Activated CD8-positive, alpha-beta memory T cell treated with anti-CD3 and anti-CD28 coated beads, Interleukin-2, amount 50 U/mL, for 4 hours (primary cell): ENCODE measurements at places on chromosomes 7 and 10.

- no peak for DNase-seq
Observed at GRCh38 chr10:103276896-103277712, at the start of gene INA. Gene INA, plus strand, starts transcription at chr10:103277138. Its CDS starts 74 bp downstream, at chr10:103277212.

DNA sequence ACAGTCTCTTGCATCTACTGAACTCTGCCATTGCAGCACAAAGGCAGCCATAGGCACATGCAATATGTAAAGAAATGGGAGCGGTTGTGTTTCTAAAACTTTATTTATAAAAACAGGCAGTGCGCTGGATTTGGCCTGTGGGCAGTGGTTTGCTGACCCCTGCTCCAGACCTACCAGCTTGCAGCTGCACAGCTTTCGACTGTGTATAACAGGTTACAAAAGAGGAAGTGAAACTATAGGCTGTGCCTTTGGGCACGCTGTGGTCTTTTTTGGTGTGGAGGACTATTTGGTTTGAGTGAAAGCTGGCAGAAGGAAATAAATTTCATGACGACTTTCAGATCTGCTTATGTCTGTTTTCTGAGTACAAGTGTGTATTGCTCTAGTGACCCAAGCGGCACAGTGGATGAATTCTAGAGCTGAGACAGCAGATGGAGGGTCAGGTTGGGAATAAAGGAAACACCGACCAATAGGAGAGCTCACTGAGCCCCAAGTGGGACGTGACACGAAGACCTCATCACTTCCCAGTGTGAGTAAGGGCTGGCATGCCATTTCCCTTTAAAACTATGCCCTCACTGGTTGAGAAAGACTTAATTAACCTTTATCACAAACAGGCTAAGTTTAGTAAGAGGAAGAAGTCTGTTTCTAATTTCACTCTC, 152.7 kb downstream of the ANK3 start:
- no peak for DNase-seq

DNA sequence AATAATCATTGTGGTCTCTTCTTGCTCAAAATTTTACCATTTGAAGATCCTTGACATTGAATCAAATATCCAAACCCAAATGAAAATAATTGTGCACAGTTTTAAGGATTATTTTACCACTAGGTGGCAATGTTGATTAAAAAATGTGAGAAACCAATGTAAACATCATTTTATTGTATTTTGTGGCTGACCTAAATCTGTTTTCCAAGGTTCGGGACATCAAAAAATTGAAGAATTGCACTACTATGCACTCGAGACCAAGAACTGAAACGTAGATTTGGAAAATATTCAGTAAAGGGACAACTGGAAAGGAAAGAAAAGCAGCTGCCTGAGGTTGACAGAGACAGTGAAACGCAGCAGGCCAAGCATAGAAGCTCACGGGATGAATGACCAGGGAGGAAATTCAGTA, 259.3 kb downstream of the SNX13 start:
- DNase-seq = no peak

DNA sequence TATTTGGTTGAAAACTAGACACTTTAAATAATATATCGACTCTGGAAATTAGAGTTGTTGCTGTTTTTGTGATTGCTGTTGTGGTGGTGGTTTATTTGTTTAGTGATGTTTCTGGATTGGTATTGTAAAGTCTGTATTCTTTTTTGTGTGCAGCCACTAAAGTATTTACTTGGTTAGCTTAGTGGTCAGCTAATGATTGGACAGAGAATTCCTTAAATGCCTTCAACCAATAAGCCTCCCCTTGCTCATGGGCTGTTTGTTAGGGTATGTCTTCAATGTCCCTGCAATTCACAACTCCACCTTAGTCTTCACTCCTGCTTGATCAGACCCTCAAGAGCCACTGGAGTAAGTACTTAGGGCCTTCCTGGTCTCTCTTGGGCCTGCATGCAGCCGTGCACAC, 71.0 kb downstream of the PAXIP1 start:
- DNase-seq = no peak

DNA sequence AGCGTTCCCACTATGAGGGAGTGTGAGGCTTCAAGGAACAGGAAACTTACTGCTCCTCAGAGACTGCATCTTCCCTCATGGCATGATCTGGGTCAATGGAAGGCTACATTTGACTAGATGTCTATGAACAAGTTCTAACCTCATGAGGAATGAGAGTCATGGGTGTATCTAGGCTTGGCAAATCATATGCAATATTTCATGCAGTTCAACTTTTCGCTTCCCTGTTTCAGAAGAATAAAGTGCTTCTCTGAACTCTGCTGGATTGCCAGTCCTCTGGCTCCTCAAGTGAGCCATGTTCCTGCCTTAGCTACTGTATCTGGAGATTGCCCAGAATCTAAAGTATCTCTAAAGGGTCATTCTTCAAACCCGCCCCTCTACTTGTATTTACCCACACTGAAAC, 54.3 kb upstream of the SEMA3A start:
- no peak for DNase-seq
